SK-N-SH (cell line): ENCODE measurements at places on chromosomes 3 and 15. TPM values are rescaled to one million over a fixed set of nuclear protein-coding genes. Genes with fewer than 3 reads are reported as not detected.

Gene SERPINI2
- polyA plus RNA-seq, result not detected in 2 replicates

DNA sequence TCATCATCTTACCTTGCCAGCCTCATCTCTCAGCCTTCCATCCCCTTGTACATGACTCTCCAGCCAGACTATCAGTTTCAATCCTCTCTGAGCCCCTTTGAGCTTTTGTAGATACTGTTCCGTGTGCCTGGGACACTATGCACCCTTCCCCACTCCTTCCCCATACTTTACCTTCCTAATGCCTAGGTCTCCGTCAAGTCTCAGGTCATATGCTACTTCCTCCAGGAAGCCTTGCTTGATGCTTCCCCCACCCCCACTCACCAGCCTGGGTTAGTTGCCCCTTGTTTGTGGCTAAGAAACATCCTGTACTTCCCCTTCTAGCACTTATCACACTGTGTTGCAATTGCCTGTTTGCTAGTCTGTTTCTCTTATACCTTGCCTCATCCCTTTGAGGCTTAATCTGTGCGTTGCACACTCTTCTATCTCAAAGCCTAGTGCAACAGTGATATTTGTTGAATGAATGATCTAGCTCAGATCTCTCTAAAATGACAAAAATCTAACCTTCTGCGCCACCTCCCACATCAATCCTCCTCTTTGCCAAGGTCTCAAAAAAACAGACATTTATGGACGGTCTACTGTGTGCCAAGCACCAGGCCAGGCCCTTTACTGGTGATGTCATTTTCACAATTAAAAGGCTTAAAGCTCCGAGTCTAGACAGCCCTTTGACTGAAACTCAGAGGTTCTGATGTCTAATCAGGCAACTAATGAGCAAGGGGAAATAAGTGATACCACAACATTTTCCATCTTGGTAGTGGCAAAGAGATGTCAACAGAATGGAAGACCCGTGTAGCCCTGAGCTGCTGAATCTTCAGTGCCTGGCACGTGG is 6.5 kb upstream of the USP3 start:
- H3K4me1 ChIP-seq, result 0 out of 2 replicates have a peak, but pooled peaks cover 2% of the 10 kb centered on the region
- no peaks in the 10 kb centered on the region for H3K27me3 ChIP-seq
- DNase-seq, result no peak
- no peaks in the 10 kb centered on the region for H3K36me3 ChIP-seq

- no peak for DNase-seq
- no peak overlapping the region for H3K27ac ChIP-seq
- no peaks in the 10 kb centered on the region for H3K4me1 ChIP-seq
These were observed 139.7 kb upstream of the CPNE4 start for GRCh38 chr3:132174500-132174899.

Gene MUSTN1
- 0.42 and 0.54 TPM in 2 replicates for polyA plus RNA-seq

Gene SH2D7
- not detected in 2 replicates for polyA plus RNA-seq

Gene KLHL6
- polyA plus RNA-seq, result not detected in 2 replicates

- no peaks in the 10 kb centered on the region for H3K36me3 ChIP-seq
- DNase-seq, result no peak
- H3K27me3 ChIP-seq, result no peaks in the 10 kb centered on the region
- peaks cover 38% of the 10 kb centered on the region for H3K4me1 ChIP-seq
- H3K4me3 ChIP-seq, result no peak overlapping the region
- H3K27ac ChIP-seq, result no peak overlapping the region
These were observed 429.8 kb upstream of the TPM1 start for GRCh38 chr15:62612771-62613170.

Gene CHRD
- 0.57 and 0.95 TPM in 2 replicates for polyA plus RNA-seq

Gene TXNRD3
- 4.7 and 5.2 TPM in 2 replicates for polyA plus RNA-seq

- no peaks in the 10 kb centered on the region for H3K36me3 ChIP-seq
- no peak overlapping the region for H3K4me3 ChIP-seq
- no peak for DNase-seq
- H3K27ac ChIP-seq, result no peak overlapping the region
- no peaks in the 10 kb centered on the region for H3K4me1 ChIP-seq
These were observed 4.9 kb downstream of the MUC4 start for GRCh38 chr3:195806916-195807231.

- DNase-seq, result peak; percentile 51
- peaks cover 47% of the 10 kb centered on the region; the same call in 1 of the 2 replicates for H3K4me1 ChIP-seq
- no peak overlapping the region for H3K4me3 ChIP-seq
- H3K27ac ChIP-seq, result no peak overlapping the region
- no peaks in the 10 kb centered on the region for H3K36me3 ChIP-seq
- no peaks in the 10 kb centered on the region for H3K27me3 ChIP-seq
These were observed 32.9 kb downstream of the SPSB4 start for GRCh38 chr3:141083836-141084649.

DNA sequence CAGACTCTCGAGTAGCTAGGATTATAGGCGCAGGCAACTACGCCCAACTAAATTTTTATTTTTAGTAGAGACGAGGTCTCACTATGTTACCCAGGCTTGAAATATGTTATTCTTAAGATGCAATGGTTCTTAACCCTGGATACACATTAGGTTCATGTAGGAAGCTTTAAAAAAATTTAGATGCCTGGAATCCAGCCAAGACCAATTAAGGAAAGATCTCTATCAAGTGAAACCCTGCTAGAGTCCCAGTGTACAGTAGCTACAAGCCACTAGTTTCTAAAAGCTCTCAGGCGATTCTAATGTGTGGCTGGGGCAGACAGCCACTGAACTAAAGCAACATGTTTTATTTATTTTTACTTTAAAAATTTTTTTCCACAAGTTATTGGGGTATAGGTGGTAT is 33.2 kb downstream of the TRIM69 start:
- no peak overlapping the region for H3K27ac ChIP-seq
- DNase-seq, result no peak
- H3K36me3 ChIP-seq, result no peaks in the 10 kb centered on the region
- no peaks in the 10 kb centered on the region for H3K27me3 ChIP-seq
